ENCODE measurements at places on chromosomes 5 and 9.
A peak's percentile ranks its signal among the peaks of the same experiment; 100 is the strongest.

GRCh38 chr5:124393584-124394379, 352.7 kb downstream of the ZNF608 start:
- no peak for DNase-seq

DNA sequence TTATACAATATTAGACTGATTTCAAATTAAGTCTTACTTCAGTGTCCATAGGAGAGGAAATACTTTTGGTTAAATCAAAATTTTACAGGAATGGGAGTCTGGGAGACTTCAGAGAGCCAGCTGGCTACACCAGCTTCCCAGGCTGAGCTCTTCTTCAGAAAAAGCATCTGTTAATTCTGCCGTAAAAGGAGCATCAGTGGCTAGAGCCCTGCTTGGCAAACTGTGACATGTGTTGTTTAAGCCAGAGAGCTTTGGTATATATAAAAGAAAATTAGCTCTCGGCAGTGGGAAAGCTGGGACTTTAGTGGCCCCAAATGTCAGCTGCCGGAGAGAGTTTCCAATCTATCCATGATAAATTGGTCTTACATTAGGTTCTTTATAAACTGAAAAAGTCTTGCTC, 378.8 kb upstream of the TUSC1 start:
- no peak for DNase-seq

- DNase-seq = peak; percentile 71
Measured at GRCh38 chr5:95697781-95698681, 15.2 kb upstream of the SPATA9 start.

GRCh38 chr9:5608298-5609225, 20.3 kb upstream of the RIC1 start:
- no peak for DNase-seq

- DNase-seq = no peak
Measured at GRCh38 chr5:103060424-103060954, 59.4 kb downstream of the GIN1 start.

- DNase-seq = no peak
Measured at GRCh38 chr5:161093100-161093499, 241.1 kb upstream of the ATP10B start.

DNA sequence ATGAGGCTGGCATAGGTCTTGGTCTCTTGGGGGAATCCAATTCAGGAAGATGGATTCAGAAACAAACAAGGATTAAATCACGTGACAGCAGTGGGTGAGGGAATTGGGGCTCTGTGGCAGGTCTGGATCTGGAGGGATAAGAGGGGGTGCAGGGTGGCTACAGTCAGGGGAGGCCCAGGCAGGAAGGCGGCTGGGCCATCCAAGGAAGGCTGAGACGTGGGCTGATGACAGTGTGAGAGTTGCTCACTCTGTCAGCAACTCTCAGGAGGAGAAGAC, 65.8 kb upstream of the COL5A1 start:
- no peak for DNase-seq

GRCh38 chr5:131659290-131659689, 24.3 kb upstream of the RAPGEF6 start:
- DNase-seq = no peak

- no peak for DNase-seq
Measured at GRCh38 chr5:62727184-62727583, 148.6 kb downstream of the LRRC70 start.

DNA sequence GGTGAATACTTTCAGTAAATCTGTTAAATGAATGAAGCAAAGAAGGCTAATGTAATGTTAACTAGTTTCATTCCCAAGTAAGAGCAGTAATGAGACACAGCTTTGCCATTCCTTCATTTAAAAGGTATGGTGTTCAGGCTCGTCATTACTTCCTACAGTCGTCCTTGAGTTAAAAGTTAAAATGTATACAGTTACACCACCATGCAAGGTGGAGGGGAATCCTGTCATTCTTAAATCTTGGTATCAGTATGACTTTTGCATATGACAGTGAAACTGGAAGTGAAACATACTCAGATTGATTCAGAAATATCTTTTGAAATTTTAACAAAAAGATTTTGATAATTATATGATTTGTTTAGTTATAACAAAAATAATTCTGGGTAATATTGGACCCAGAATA, 25.9 kb downstream of the MTRR start:
- no peak for DNase-seq

DNA sequence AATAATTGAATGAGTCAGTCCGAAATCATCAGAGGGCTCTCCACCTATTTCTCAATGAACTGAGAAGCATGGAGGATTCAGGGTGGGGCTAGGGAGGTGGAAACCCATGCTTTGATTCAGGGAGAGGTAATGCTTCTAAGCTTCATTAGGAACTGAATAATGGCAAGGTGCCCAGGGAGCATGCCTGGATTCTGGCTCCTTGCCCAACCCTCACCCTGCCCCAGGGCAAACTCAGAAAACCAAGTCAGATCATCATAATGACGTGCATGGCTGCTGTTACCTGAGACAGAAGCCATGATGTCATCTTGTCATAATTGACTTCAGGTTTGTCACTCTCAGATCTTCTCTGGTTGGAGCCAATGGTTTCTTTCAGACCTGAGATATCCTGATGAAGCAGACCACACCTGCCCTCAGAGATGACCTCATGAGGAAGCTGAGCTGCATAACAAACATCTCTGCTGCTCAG, 199.6 kb downstream of the SYK start:
- no peak for DNase-seq

- peak; percentile 20 for DNase-seq
Measured at GRCh38 chr5:92309336-92309991, 926.3 kb upstream of the ARRDC3 start.

GRCh38 chr9:76181020-76181641, 213.1 kb downstream of the RFK start:
- DNase-seq = no peak

DNA sequence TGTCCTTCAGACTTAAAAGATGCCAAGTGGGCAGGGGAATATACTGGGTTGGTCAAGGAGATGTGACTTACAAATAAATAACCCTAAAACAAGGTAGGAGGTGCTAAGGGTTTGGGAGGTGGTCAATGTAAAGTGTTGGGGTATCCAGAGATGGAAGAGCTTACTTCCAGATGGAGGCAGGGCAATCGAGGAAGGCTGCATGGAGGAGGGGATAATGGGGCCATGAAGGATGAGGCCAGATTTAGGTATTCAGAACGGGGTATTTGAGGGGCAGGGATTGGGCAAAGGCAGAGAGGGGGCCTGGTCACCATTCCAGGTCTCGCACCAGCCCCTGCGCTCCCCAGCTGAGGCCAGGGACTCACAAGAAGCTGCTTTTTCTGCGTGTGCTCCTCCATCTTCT, 57.9 kb upstream of the FBXW11 start:
- no peak for DNase-seq

DNA sequence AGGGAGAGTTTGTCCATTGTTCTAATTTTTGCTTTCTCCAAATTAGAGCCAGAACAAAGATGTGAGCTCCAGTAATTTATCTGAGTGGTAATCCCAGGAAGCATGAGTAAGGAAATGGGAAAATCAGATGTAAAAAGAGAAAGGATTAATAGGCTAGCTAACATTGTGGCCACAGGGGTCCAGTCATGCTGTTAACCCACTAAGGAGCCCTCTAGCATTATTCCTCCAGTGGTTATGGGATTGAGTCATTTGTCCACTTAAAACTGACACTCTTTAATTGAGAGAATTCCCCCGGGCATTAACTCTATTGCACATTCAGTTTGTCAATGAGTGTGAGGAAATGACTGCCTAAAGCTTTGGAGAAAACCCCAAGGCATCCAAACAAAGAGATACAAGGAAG, 700.3 kb upstream of the TYRP1 start:
- no peak for DNase-seq

GRCh38 chr5:150068961-150069645, 17.3 kb downstream of the CSF1R start:
- no peak for DNase-seq

- DNase-seq = peak; percentile 34
Measured at GRCh38 chr5:32628049-32628844, 42.9 kb downstream of the SUB1 start.

DNA sequence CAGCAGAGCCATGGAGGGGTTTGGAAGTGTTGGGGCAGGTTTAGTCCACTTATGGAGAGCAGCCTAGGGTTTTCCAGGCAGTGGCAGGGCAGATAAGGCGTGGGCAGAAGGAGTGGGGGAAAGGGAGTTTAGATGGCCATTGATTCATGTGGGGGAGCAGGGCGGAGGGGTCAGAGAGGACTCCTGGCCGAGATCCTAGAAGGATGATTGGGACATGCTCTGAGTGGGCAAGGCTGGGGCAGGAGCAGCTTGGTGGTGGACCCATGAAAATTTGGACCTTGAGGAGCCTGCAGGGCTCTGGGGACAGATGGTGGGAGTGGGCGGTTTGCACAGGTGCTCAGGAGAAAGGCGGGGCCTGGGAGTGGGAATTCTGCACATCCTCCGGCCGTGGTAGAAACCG, 18.1 kb upstream of the TOR2A start:
- no peak for DNase-seq

DNA sequence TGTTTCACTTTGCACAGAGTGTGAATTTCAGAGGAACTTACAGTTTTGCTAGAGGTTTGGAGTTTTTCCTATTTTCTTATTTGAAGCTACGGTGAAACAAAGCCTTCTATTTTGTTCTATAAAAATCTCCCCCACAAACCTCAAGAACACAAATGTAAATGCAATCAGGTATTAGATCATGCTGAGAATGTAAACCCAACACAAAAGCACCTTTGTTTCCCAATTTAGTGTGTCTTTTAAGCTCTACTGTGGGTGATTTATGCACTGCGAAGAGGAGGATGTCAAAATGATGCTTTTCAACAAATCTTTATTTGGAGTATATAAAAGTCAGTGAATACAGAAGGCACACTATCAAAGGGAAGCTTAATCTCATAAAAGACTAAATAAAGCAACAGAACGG, 4.3 kb upstream of the DRD1 start:
- no peak for DNase-seq

DNA sequence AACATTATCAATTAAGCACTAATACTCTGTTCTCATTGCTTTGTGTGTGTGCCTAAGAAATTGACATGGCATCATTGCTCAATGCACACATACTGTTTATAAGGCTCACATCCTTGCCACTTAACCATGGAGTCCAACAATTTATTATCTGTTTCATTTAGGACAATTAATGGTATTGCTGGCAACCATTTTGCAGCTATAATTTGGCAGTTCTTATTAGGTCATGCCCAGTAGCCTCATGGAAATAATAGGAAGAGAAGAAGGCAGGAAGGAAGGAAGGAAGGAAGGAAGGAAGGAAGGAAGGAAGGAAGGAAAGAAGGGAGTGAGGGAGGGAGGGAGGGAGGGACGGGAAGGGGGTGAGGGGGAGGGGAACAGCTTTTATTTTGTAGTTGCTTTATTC, 285.5 kb upstream of the SLC24A2 start:
- no peak for DNase-seq

DNA sequence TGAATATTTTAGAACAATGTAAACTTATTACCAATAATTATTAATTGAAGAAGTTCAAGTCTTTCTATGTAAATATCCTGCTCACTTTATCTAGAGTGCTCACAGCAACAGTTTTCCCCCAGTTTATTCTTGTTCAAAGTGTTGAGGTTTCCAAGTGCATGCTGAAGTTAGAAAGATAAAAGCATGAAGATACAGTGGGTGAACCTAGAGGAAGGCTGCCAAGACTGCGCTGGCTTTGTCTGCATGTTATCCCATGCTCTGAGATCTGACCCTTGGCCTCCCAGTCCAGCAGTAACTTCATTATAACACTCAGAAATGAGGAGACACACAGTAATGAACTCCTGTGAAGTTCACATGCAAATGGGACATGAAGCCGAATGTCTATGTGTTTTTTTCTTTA, 76.0 kb upstream of the PIP5K1B start:
- no peak for DNase-seq

DNA sequence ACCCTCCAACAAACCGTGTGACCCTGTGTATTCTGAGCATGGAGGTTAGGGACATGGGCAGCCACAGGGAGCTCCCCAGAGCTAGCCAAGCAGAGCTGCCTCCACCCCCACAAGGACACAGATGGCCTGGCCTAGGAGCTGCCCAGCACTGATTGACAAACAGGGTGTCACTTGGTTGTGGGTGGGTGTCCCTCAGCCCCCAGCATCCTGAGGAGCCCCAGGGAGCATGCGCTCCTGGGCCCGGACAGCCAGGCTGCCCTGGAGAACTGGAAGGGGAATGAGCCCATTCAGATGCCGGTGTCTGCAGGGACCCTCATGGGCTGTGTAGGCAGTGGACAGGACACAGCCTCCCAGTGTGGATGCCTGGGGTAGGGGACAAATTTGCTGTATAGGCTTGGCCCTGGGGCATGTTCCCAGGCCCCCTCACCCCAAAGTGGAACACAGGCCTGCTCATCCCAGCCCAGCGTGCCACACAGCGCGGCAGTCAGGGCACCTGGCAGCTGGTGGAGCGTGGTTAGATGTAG, 124.8 kb upstream of the LMX1B start:
- DNase-seq = no peak

DNA sequence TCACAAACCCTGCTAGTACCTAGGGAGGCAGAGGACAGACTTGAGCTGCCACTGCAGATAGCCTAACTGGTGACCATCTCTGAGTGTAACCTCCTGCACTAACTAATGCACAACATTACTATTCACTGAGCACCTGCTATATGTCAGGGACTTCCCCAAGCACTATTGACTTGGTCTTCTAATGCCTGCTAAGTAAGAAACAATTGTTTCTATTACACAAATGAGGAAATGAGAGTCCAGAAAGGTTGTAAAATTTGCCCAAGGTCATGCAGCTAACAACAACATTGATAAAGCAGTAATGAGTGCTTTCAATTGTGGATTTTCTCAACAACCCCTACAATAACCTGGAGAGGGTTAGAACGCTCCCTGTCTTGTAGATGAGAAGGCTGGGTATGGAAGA, 183.7 kb downstream of the ZNF462 start:
- DNase-seq = no peak

DNA sequence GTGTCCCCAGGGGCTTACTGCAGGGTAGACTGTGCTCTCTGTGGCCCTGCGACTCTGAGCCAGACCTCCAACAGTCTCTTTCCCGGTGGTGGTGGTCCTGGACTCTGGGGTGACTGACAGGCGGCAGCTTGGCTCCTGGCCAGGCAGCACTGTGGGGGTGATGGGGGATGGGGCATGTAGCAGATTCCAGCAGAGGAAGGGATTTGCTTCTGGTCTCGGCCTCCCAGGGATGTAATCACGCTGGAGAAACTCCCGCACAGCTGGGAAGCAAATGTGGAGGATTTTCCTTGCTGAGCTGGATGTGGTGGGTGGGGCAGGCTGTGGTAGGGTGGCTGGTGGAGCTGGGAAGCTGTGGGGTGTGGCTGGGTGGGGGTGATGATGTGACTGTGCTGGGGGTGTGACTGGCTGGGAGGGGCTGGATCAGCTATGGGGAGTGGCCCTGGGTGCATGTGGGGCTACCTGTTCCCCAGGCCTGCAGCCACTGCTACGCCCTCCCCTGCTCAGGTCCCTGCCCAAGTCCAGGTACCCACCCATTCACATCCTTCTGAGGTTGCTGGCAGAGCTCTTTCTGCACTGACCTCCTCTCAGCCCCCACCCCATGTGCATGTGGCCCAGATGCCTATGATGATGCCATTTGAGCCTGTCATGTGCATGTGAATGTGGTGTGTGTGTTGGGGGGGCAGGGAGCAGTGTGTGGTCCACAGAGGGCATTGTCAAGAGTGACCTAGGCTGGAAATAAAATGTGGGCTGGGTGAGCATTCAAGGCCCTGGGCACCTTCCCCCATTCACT, 3.8 kb downstream of the NDST1 start:
- peak; percentile 50 for DNase-seq

GRCh38 chr5:59356813-59357380, 536.6 kb downstream of the PDE4D start:
- DNase-seq = peak; percentile 32

- DNase-seq = no peak
Measured at GRCh38 chr5:14707811-14708390, 43.4 kb downstream of the OTULIN start.

GRCh38 chr9:124011460-124012301, at the start of gene LHX2:
Gene LHX2, plus strand, starts transcription at chr9:124011768. Its CDS starts 581 bp downstream, at chr9:124012349.
- DNase-seq = peak; percentile 85

Measured in SK-N-DZ (cell line).